Naive thymus-derived CD8-positive, alpha-beta T cell (primary cell): ENCODE measurements at places on chromosomes 1 and 21.

DNA sequence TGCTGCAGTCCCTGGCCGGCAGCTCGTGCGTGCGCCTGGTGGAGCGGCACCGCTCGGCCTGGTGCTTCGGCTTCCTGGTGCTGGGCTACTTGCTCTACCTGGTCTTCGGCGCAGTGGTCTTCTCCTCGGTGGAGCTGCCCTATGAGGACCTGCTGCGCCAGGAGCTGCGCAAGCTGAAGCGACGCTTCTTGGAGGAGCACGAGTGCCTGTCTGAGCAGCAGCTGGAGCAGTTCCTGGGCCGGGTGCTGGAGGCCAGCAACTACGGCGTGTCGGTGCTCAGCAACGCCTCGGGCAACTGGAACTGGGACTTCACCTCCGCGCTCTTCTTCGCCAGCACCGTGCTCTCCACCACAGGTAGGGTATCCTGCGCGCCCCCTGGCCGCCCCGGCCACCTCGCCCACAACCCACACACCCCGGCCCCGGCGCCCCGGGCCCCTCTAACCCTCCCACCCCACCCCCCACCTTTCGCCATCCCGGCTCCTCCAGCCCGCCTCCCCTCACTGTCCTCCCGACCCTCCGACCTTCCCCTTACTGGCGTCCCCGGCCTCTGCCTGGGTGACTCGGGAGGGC is 352 bp downstream of the KCNK1 start:
- no peak for DNase-seq

GRCh38 chr1:200372095-200372884 is 37.5 kb downstream of the ZNF281 start:
- DNase-seq: no peak

- no peak for DNase-seq
Measured at GRCh38 chr1:157134442-157134841, 3.8 kb downstream of the ETV3 start.

GRCh38 chr1:235783148-235783776 is 83.4 kb downstream of the LYST start:
- DNase-seq: no peak
